ENCODE measurements at places on chromosomes 2 and 18.

GRCh38 chr18:26806224-26806623 is 59.3 kb downstream of the AQP4 start:
- no peak for DNase-seq

DNA sequence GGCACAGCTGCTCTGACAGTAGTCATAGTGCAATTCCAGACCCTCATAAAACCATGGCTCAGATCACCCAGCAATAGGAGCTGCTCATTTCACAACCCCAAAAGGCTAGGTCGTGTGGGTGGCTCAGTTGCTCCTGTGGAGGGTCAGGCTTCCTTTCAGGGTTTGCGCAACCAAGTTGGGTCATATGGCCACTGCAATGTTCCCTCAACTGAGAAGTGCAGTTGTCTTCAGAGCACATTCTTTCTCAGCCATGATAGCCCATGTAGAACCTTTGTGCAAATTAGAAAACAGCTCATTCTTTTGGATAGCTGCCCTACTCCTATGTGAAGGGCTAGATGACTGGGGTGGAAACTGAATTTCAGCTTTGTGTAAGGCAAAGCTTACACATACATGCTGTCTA is 3.2 kb downstream of the SERPINB13 start:
- DNase-seq: peak; percentile 84

DNA sequence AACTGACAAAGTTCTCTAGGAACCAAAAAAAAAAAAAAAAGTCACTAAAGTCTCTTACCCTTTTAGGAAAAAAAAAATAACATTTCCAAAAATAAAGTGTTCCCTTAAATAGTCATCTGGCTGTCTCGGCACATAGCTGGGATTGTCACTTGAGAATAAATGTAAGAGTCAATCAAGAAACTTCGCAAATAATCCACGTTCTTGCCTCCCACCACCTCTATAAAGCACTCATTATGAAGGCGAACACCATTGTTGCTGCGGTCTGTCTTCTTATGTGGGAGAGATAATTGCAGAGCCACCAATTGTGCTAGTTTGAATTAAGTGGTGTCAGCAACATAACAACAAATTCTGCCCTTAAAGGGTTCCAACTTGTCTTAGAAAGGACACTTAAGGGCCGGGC is 163.7 kb downstream of the FBXO15 start:
- DNase-seq: no peak

DNA sequence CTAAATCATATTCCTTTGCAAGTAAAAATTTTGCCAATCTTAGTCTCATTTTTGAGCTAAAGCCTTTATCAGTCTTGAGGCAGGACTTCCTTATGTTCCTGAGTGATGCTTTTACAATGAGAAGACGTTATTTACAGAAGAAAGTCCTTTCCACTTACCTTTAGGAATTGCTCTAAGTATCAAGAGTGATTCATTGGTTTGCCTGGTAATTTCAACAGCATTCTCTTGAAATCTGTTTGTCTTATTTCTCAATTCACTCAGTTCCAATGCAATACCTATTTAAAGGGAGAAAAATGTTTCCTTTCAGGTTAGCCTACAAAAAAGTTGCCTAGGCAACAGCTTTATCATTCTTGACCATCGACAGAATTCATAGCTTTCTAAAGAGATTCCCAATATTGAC is 137.2 kb downstream of the LAMA1 start:
- no peak for DNase-seq

DNA sequence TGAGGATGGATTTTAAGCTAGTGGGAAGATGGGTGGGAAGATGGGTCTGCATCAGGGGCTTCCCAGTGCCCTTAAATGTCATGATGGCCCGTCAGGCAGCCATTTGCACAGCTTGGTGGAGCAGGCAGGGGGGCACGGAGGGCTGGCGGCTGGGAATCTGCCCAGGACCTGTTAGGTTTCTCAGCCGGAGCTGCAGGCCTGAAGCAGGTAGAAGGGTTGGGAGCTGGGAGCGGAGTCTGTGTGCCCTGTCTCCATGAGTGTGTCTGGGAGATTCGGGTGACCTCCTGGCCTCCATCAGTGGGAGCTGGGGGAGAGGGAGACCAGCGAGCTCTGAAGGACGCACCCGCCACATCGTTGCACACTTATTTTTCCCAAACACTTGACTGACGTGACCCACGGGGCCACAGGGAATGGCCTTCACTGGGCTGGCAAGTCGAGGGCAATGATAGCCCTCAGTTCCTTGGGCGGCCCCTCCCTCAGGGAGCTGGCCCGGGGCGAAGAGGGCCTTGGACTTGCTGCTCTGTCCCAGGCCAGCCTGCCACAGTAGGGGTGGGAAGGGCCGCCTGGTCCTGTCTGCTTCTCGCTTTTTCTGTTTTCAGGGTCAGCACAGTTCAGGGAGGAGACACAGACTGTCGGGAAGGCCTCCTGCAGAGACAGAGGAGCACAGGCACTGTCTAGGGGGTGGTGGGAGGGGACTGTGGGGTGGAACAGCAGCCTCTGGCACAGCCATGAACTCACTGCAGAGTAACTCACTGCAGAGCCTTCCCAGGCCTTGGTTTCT is 236.8 kb downstream of the ZBTB7C start:
- no peak for DNase-seq

All from suppressor macrophage (primary cell).